ENCODE measurements at places on chromosomes 11 and 22.
A peak's percentile ranks its signal among the peaks of the same experiment; 100 is the strongest.

- peak; percentile 87 for DNase-seq
These were observed 7.9 kb downstream of the ATG16L2 start for GRCh38 chr11:72821920-72822799.

GRCh38 chr22:48301421-48301820 is 1526.3 kb downstream of the BRD1 start:
- no peak for DNase-seq

- peak; percentile 8 for DNase-seq
These were observed 48.1 kb upstream of the TOP3B start for GRCh38 chr22:22030493-22031182.

DNA sequence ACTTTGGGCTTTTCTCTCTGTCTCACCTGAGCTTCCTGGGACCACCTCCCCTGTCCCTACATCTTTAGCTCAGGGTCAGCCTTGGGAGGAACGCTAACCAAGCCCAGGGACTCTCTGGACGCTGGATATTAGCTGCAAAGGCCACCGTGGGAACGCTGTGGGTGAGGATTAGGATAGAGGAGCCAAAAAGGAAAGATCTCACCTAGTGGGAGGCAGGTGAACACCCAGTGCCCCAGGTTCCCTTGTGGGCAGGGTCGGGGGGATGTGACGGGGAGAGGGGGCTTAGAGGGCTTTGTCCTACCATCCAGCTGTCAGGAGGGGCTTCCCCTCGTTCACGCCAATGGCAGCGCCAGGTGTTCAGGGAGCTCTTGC is 50.2 kb downstream of the LINC01488 start:
- DNase-seq, result no peak

GRCh38 chr11:65066315-65066714 is 8.0 kb upstream of the NAALADL1 start:
- no peak for DNase-seq

DNA sequence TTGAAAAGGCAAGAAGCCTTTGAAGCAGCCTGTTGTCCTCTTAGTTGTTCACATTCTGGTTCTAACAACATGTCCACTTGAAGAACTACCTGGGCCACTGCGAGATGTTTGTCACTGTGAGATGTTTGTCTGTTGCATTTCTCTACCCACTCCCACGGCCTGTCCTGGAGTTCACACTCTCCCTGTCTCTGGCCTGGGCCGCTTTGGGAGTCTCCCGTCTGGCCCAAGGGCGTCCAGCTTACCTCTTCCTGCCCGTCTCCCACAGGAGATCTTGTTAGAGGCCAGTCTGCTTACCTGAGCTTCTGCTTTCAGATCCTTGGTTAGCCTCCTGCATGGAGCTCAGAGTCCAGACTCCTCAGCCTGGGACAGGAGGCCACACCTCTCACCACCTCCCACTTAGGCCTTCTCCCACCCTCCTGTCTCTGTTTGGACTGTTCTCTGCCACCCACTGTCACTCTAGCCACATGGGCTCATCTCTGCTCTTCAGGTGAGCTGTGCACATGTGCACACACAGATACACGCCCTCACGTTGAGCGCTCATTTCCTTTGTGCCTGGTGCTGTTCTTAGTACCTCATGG is 66.0 kb downstream of the TBC1D22A start:
- DNase-seq, result no peak

DNA sequence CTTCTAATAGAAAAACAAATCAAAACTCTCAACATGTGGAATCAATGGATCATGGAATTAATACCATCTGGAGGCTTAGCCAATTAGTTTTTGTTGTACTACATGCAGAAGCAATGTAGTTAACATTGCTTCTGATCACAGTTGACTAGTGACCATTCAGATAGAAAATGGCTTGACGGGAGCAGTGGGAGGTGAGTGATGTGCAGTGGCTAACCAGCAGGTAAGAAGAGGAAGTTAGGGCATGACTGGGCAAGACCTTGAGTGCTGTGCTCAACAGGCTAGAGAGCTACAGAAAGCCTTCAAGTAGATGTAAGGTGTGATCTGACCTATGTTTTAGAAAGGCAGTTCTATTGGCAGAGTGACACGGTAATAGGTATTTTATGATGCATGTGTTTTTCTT is 60.7 kb upstream of the ALKBH3 start:
- DNase-seq, result no peak

- DNase-seq, result no peak
These were observed 128.3 kb downstream of the APIP start for GRCh38 chr11:34787895-34788294.

- peak; percentile 73 for DNase-seq
These were observed 16.5 kb upstream of the PRR5 start for GRCh38 chr22:44685384-44686056.

- no peak for DNase-seq
These were observed 5.6 kb downstream of the ETS1 start for GRCh38 chr11:128581561-128582272.

GRCh38 chr11:134120921-134121526 is 52.2 kb downstream of the JAM3 start:
- DNase-seq, result no peak

DNA sequence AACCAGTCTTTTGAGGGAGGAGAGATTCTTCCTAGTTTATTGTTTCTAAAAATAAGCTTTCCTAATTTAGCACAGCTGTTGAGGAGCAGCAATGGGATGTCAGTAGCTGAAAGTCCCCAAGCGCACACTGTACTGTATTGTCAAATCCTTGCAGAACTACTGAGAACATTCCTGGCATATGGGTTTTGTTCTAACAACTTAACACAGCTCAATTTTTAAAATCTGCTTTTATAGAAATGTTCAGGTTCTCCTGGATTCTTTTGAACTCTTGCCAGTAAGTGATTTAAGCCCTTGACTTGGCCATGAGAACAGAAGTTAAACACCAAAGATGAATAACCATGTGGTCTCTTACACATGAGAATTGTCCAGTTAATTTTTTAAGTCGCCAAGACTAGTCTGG is 218.6 kb downstream of the FAT3 start:
- DNase-seq, result no peak

DNA sequence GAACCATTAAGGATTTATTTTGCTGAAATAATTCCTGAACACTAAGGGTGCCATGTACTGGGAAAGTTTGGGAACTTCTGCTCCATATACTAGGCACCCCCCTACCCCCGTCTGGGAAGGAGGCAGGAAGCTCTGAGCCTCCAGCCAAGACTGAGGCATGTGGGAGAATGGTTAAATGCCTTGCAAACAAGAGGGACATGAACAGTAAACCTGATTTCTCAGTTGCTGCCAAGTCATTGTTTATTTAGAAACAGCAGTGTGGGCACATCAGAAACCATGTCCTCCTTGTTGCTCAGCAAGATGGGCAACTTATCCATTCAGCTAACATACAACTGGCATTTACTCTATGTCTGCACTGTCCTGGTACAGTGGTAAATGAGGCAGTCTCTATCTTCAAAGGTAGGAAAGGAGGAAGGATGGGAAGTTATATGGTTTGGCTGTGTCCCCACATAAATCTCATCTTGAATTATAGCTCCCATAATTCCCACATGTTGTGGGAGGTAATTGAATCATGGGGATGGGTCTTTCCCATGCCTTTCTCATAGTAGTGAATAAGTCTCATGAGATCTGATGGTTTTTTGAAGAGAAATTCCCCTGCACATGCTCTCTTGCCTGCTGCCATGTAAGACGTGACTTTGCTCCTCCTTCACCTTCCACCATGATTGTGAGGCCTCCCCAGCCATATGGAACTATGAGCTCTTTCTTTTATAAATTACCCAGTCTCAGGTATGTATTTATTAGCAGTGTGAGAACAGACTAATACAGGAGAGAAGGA is 459.1 kb downstream of the MIAT start:
- peak; percentile 28 for DNase-seq

GRCh38 chr22:26053737-26054316 is 115.4 kb upstream of the SEZ6L start:
- DNase-seq, result no peak

- DNase-seq, result no peak
These were observed 897.3 kb downstream of the METTL15 start for GRCh38 chr11:29005401-29005980.

DNA sequence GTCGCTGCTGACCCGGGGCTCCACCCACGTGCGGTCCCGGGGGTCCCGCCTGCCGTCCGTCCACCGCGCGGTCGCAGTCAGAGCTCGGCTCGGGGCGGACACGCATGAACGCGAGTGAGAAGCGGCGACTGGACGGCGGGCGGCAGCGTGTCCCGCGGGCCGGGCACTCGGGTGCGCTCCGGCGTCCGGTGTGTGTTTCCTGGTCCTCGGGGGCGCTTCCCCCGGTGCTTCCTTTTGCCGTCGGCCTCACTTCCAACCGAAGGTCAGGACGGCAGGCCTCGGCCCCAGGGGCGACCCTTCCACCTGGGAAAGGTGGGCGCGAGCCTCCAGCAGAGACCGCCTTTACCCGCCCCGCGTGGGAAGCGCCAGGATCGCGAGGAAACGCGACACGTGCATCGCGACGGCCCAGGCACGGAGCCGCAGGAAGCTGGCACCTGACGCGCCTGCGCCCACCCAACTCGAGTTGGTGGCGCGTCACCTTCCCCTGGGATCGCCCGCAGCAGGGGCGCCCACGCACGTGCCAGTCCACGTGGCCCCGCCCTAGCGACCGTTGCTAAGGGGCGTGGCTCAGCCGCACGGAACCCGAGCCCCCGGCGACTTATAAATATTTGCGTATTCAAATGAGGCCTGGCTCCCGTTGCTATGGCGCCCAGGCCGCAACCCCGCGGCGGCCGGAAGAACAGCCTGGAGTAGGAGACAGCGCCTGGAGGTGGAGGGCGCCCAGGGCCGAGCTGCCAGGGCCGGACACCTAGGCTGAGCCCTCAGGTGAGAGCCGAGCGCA is at the start of gene LRRC56:
LRRC56 (plus strand) TSS at position 687 of the 781 bp plus-strand sequence. CDS start 3,158 bp downstream, outside the sequence.
- no peak for DNase-seq

DNA sequence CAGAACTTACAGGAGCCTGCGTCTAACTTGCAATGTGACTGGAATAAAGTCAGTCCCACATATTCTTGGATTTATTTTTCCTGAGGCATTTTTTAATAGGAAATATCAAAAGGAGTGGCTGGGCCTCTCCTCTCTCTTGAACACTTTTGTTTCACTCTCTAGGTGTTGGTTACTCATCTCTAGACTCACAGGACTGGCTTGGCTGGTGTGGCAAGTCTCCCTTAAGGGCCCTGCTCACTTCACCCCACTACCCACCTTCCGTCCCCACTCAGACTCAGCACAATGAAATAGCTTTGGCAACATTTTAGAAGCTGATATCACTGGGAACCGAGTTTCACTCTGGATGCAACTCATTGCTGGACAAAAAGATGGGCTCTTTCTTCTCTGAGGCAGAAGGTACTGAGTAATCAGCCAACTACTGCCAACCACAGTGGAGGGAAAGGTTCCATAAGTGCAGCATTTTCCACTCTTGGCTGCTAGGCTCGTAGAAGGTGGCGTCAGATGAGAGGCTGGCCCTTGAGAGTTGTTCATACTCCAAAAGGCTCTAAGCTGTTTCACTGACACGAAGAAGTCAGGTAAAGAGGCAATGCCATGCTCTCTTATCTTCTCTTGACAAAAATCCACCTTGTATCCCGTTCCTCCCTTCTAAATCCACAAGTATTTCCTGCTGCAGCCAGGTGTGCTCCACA is 390.6 kb downstream of the SOX6 start:
- no peak for DNase-seq

GRCh38 chr11:86499723-86500129 is 125.0 kb downstream of the CCDC81 start:
- no peak for DNase-seq

GRCh38 chr11:16215352-16215751 is 141.0 kb downstream of the SOX6 start:
- no peak for DNase-seq

GRCh38 chr22:38964306-38964705 is 6.9 kb downstream of the APOBEC3A start:
- no peak for DNase-seq

- DNase-seq, result no peak
These were observed 153.6 kb upstream of the TTC12 start for GRCh38 chr11:113160808-113161124.

- no peak for DNase-seq
These were observed 875.3 kb downstream of the NTM start for GRCh38 chr11:132245403-132246385.

GRCh38 chr22:19886605-19887255 is 32.1 kb upstream of the GNB1L start:
- DNase-seq, result no peak

DNA sequence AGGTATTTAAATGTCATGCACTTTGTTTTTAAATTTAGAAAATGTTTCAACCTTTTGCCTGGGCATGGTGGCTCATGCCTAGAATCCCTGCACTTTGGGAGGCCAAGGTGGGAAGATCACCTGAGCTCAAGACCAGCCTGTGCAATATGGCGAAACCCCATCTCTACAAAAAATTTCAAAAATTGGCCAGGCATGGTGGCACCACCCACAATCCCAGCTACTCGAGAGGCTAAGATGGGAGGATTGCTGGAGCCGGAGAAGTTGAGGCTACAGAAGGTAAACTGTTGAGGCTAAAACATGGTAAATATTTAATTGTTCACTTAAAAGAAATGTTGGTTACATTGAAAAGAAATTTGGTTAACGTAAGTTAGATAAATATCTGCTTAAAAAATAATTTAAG is 108.4 kb upstream of the IGLL5 start:
- no peak for DNase-seq

DNA sequence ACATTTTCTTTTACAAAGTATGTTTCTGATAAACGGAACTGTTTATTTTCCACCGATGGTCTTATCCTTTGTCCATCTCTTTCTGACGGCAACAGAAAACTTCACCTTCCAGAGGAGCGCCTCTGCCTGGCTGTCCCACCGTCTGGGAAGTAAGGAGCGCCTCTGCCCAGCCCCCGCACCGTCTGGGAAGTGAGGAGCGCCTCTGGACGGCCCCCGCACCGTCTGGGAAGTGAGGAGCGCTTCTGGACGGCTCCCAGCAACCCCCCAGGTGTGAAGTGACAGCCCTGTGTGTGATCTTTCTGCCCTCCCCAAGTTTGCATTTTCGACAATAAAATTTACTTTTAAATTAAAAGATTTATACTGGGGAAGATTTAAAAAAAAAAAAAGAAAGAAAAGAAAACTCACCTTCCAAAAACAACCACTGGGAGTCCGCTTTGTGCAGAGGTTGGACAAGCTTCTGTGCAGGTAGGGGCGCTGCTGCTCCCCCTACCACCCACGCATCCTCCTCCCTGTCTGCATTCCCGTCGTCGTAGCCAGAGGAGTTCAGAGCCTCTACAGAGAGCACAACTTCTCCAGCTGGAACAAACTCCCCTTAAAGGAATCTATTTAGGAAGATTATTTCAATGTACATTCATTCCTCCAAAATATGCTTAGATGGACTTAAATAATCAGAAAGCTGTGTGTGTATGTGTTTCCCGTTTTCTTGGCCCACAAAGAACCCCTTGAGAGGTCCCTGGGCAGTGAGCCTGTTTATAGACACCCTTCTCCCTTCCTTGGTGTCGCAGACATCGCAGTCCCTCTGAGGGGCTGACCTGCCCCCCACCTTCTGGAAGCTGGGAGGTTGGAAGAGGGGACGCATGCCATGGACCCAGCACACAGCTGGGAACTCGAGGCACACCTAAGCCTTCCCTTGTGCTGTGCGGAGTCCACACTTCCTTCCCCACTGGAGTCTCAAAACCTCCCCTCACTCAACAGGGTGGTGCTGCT is 849 bp upstream of the APOBEC3B start:
- DNase-seq, result peak; percentile 72

- peak; percentile 22 for DNase-seq
These were observed 1.3 kb downstream of the WEE1 start for GRCh38 chr11:9574622-9575259.

- DNase-seq, result no peak
These were observed 794.0 kb downstream of the CNTN5 start for GRCh38 chr11:99814738-99815137.

- no peak for DNase-seq
These were observed 19.7 kb upstream of the IL17REL start for GRCh38 chr22:50032109-50032871.
